ENCODE measurements at places on chromosomes 2 and 18. TPM values are rescaled to one million over a fixed set of nuclear protein-coding genes. Genes with fewer than 3 reads are reported as not detected.
A peak's percentile ranks its signal among the peaks of the same experiment; 100 is the strongest.

GRCh38 chr2:66843847-66844246 is 408.9 kb downstream of the MEIS1 start:
- no peak for DNase-seq
- H3K36me3 ChIP-seq: no peaks in the 10 kb centered on the region
- H3K27ac ChIP-seq: no peak overlapping the region
- H3K4me3 ChIP-seq: no peak overlapping the region

The ARHGAP25 gene
- 3.6 TPM for polyA plus RNA-seq

DNA sequence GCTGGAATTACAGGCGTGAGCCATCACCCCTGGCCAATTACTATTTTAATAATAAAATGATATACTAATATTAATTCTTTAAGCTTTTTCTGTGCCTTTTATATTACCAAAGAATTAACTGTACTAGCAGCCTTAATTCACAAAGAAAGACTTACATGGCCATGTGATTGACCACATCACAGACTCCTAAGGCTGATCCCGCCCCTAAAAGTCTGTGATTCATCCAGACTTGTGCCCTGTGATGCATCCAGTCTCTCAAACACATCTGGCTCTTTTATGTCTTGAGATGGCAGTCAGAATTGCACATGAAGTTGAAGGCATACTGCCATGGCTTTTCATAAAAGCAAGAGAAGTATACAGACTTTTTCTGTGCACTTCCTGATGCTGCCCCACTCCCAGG is 91.7 kb downstream of the DTNA start:
- no peak for DNase-seq
- no peaks in the 10 kb centered on the region for H3K4me1 ChIP-seq
- H3K36me3 ChIP-seq: no peaks in the 10 kb centered on the region
- no peak overlapping the region for H3K27ac ChIP-seq

The NDC80 gene
- polyA plus RNA-seq: 0.89 TPM

- H3K4me1 ChIP-seq: no peaks in the 10 kb centered on the region
- no peak overlapping the region for H3K27ac ChIP-seq
- no peak overlapping the region for H3K4me3 ChIP-seq
- no peak for DNase-seq
- H3K27me3 ChIP-seq: no peaks in the 10 kb centered on the region
These were observed 36.1 kb upstream of the GPR17 start for GRCh38 chr2:127609818-127610217.

- H3K4me3 ChIP-seq: no peak overlapping the region
- DNase-seq: no peak
- no peaks in the 10 kb centered on the region for H3K27me3 ChIP-seq
- no peaks in the 10 kb centered on the region for H3K4me1 ChIP-seq
- no peaks in the 10 kb centered on the region for H3K36me3 ChIP-seq
These were observed 107.5 kb upstream of the TEX51 start for GRCh38 chr2:126790987-126791780.

GRCh38 chr2:96866986-96867755 is 2.7 kb downstream of the SEMA4C start:
- peak overlapping the region; percentile 76 for H3K4me3 ChIP-seq
- no peaks in the 10 kb centered on the region for H3K4me1 ChIP-seq
- H3K36me3 ChIP-seq: peaks cover 2% of the 10 kb centered on the region
- no peak for DNase-seq
- no peak overlapping the region for H3K27ac ChIP-seq
- no peaks in the 10 kb centered on the region for H3K27me3 ChIP-seq

The GBX2 gene
- polyA plus RNA-seq: not detected

The CREB1 gene
- polyA plus RNA-seq: 12.7 TPM

GRCh38 chr18:37964885-37965571 is 399.4 kb upstream of the CELF4 start:
- no peaks in the 10 kb centered on the region for H3K36me3 ChIP-seq
- no peak overlapping the region for H3K27ac ChIP-seq
- no peak for DNase-seq
- H3K4me1 ChIP-seq: no peaks in the 10 kb centered on the region

- no peak for DNase-seq
- H3K4me3 ChIP-seq: no peak overlapping the region
- H3K36me3 ChIP-seq: no peaks in the 10 kb centered on the region
- H3K27me3 ChIP-seq: no peaks in the 10 kb centered on the region
These were observed 97.3 kb downstream of the FMNL2 start for GRCh38 chr2:152432206-152432653.

- DNase-seq: no peak
- no peak overlapping the region for H3K27ac ChIP-seq
- peaks cover 3% of the 10 kb centered on the region for H3K36me3 ChIP-seq
- no peak overlapping the region for H3K4me3 ChIP-seq
These were observed 21.9 kb downstream of the PIGN start for GRCh38 chr18:62164855-62165487.

DNA sequence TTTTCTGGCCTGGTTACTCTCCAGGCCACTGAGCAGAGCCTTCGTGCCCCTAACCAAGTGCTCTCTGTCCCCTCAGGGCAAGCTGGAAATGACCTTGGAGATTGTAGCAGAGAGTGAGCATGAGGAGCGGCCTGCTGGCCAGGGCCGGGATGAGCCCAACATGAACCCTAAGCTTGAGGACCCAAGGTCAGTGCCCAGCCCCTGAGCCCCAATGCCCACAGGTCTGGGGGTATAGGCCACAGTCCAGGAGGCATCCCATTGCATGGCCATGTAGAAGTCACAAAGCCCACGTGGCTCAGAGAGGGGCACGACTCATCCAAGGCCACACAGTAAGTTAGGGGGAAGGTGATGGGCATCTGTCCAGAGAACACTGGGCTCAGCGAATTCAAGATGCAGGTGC is 227.6 kb downstream of the DYSF start:
- no peak overlapping the region for H3K4me3 ChIP-seq
- H3K4me1 ChIP-seq: no peaks in the 10 kb centered on the region
- no peak for DNase-seq
- H3K27ac ChIP-seq: no peak overlapping the region

Measured in small intestine (tissue), 16 donors.